RWPE2 (cell line): ENCODE measurements at places on chromosomes 11 and 22.

- no peak for DNase-seq
These were observed 8.4 kb downstream of the UCP3 start for GRCh38 chr11:74000307-74001133.

GRCh38 chr11:24965748-24966147 lies 468.9 kb downstream of the LUZP2 start:
- DNase-seq, result no peak

DNA sequence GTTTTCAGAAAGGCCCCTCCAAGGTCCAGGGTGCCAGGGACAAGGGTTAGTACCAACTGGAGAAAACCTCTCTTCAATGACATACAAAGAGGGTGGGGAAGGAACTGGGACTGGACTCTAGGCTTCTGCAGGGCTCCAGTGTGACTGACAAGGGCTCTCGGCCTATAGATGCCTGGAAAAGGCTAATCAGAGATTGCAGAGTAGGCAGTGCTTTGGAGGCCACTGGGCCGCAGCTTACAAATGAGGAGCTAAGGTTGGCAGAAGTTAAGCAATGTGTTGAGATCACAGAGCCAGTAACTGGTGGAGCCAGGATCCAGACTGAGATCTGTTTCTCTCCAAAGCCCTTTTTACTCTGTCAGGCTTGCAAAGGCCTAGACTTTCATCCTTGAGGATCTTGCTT lies 7.4 kb upstream of the DGKZ start:
- DNase-seq, result no peak

GRCh38 chr11:57230316-57230715 lies 6.7 kb downstream of the APLNR start:
- DNase-seq, result no peak

DNA sequence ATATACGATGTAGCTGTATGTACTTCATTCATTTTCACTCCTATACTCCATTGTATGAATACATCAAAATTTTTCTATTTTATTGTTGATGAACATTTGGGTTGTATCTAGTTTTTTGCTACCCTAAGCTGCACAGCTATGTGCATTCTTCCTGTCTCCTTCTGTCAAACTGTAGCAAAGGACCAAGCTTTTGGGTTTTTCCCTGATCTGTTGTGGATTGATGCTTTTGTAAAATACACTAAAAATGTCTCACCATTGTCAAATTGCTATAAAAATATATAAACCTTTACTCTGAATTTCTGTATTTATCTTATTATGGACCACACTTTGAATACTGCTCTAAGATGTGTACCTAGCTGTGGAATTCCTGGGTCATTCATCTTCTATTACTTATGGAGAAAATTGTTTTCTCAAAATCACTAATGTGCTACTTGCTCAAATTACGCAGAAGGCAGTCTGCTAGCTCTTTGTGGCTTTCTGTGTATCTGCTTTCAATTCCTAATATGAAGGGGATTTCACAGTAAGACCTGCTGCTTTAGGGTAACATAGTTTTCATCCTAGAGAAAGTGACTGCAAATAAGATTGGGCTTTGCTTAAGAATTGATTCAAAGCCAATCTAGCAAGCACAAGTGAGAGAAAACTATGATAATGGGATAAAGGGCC lies 123.4 kb downstream of the CYP2R1 start:
- no peak for DNase-seq

- DNase-seq, result no peak
These were observed 1.6 kb upstream of the KCNJ11 start for GRCh38 chr11:17389957-17390649.

GRCh38 chr11:69861901-69862300 lies 42.7 kb upstream of the FGF3 start:
- no peak for DNase-seq

GRCh38 chr11:68704887-68705286 lies 20.5 kb downstream of the GAL start:
- DNase-seq, result no peak
